Activated T-cell treated with anti-CD3 and anti-CD28 coated beads, Interleukin-2, amount 50 U/mL, for 24 hours (primary cell): ENCODE measurements at places on chromosomes 3 and 15.

DNA sequence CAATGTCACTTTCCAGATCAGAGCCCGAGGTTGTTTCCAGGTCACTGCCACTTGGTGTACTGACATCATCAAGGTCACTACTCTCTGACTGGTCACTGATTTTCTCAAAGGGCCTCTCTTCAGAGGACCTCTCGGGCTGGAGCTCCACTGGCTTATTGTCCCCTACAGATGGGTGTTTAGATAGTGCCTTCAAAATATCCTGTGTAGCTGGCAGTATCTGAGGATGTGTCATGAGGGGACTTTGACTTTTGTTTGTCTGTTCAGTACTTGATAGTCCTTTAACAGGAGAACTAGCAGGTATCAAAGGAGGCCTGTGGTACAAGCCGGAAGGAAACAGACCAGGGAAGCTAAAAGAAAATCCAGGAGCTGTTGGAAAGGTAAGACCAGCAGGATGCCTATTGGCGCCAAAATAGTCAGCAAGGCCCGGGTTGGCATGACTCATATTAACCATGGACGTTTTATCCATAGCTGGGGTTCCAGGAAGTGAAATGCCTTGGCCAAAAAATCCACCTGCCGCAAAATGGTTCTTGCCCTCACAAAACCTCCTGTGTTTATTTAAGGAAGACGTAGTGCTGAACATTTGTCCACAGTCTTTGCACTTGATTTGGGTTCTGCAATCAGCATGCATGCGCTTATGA is 547.3 kb downstream of the MECOM start:
- H3K4me1 ChIP-seq: no peaks in the 10 kb centered on the region
- no peaks in the 10 kb centered on the region for H3K36me3 ChIP-seq
- DNase-seq: no peak

GRCh38 chr15:42184296-42184695 is 23.8 kb downstream of the VPS39 start:
- H3K4me3 ChIP-seq: no peak overlapping the region
- DNase-seq: no peak
- peaks cover 5% of the 10 kb centered on the region for H3K4me1 ChIP-seq

DNA sequence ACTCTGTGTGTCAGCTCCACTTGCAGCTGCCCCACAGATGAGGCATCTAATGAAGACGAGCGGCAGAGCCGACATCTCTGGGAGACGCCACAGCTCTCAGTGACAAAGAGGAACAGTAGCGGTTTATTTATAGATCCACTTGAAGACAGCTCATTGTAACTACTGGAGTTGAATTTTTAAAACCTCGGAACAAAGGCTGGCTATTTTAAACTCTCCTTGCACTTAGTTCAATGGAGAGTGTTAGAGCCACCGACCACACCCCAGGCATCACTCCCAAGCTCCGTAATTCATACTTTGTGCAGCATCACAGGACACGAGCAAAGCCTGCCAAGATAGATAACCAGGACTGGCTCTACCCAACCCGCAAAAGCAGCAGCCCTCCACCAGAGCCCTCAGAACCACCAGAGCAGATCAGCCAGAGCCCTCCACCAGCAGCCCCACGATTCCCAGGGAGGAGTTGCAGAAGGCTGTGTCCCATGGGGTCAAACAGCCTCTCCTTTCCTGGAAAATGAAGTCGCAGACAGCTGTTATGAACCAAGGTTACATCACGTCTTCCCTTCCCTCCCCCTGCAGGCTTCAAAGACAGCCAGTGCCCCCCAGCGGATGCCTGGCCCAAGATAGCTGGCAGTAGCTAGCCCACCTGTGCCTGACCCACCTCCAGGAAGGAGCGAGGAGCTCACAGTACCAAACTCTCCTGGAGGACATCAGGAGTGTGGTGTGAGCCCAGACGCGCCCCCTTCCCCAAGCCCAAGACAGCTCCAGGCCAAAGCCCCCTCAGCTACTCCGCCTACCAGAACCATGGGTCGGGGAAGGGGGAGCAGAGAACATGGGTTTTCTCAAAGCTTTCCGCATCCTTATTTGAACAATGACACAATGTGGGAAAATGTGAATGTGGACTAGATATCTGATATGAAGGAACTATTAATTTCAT is 45.7 kb downstream of the POC1A start:
- H3K27ac ChIP-seq: no peak overlapping the region
- peaks cover 30% of the 10 kb centered on the region for H3K36me3 ChIP-seq
- H3K27me3 ChIP-seq: no peaks in the 10 kb centered on the region
- no peak for DNase-seq
- no peaks in the 10 kb centered on the region for H3K4me1 ChIP-seq

DNA sequence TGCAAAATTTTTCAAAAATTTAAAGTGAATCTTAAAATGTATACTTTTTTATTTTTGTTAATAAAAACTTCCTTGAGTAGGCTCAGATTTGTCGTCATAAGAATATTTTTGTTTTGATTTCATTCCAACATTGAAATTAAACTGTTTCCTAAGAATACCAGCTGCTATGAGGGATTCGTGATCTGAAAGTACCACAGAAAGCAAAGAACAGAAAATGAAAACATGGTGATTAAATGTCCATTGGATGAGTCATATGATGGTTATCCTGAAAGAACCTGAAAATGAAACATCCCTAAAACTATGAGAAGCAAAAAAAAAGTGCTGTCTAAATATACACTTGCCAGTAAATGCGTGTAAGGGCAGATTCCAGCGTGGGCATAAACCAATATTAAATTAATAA is 143.8 kb downstream of the GMNC start:
- no peaks in the 10 kb centered on the region for H3K4me1 ChIP-seq
- DNase-seq: no peak
- H3K36me3 ChIP-seq: no peaks in the 10 kb centered on the region
- H3K4me3 ChIP-seq: no peak overlapping the region
- H3K27me3 ChIP-seq: peaks cover 2% of the 10 kb centered on the region
- H3K27ac ChIP-seq: no peak overlapping the region

GRCh38 chr3:182722907-182723306 is 70.4 kb upstream of the ATP11B start:
- no peak overlapping the region for H3K27ac ChIP-seq
- DNase-seq: no peak
- H3K27me3 ChIP-seq: no peaks in the 10 kb centered on the region
- no peaks in the 10 kb centered on the region for H3K36me3 ChIP-seq
- no peaks in the 10 kb centered on the region for H3K4me1 ChIP-seq
- no peak overlapping the region for H3K4me3 ChIP-seq

DNA sequence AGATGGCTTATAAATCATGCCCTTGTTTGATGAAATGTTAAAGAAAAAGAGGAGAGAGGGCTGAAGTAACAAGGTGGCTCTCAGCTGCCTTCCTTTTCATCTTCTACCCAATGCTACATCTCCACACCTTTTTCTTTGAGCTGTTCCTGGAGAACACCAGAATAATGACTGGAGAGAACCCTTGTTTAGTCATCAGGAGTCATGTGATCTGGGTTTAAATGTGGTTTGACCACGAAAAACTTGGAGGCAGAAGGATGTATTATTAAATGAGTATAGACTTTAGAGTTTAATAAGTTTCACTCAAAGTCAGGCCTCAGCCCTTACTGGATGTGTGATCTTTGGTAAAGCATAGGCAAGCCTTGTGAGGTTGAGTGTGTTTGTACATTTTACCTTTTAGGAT is 230.3 kb upstream of the TBL1XR1 start:
- DNase-seq: no peak
- H3K36me3 ChIP-seq: no peaks in the 10 kb centered on the region
- H3K4me1 ChIP-seq: peaks cover 48% of the 10 kb centered on the region
- peak overlapping the region; percentile 96 for H3K27ac ChIP-seq

DNA sequence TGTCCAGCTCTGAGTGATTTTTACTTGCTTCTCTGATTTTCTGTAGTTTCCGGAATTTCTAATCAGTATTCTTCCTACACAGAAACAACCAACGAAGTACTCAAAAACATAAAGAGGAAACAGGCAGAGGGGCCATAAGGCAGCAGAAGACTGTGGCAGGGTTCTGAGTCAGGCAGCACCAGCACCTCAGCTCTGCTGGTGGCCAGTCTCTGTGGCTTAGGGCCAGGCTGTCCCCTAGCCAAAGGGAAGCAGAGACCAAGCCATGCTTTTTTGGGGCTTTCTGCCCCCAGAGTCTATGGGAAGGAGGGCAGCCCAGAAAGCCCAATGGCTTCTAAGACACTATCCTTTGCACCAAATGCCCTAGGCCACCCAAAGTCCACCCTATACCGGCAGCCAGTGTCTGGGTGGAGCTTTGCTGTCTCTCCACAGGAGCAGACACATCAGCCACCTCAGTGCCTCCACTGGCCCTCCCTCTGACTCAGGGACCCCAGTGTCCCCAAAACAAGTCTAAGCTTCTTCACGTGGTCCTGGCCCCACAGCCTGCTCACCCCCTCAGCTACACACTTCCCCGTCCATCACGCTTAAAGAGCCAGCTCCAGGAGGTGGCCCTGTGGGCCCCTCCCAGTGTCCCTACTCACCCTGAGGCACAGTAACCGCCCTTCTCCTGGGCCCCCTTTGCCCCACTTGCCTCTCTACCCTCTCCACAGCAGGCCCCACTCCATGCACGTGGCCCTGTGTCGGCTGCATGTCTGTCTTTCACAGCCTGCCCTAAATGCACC is 46.2 kb downstream of the CCDC12 start:
- DNase-seq: no peak
- H3K36me3 ChIP-seq: peaks cover 88% of the 10 kb centered on the region
- peak overlapping the region; percentile 55 for H3K27ac ChIP-seq

DNA sequence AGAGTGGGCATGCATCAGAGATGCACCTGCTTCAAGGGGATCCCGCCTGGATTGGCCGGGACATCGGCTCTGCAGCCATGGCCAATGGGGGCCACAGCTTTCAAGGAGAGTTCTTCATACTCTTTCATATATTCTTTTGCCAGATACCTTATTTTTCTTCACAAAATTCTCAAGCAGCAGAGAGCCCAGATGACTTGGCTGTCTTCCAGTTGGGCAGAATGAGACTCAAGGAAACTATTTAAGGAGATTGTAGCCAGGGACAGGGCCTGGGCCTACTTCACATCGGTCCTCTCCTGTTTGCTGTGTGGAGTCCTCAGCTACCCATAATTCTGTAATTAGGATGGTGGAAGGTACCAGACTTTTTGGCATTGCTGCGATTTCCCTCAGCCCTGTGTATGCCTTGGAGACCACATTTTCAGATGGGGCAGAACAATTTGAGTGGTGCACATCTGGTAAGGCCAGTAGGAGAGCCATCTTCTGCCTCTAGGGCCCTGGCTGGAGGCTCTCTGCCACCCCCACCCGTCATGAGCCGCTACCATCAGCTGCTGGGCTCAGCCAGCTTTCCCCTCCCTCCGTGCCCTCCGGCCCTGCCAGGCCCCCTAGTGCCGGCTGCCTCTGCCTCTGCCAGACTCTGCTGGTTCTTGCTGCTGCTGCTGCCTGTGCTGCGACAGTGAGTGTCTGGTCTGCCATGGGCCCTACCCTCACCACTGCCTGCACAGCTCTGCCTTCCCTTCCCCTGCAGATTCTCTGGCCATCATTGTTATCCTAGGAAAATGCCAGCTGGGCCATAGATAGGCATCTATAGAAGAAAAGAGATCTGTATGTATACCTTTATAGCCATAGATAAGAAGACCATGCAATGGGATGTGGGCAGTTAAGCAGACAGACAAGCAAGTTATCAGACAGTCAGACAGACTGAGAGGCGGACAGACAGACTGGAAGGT is 6.7 kb downstream of the PLIN1 start:
- no peaks in the 10 kb centered on the region for H3K27me3 ChIP-seq
- no peak overlapping the region for H3K27ac ChIP-seq
- no peak for DNase-seq
- no peaks in the 10 kb centered on the region for H3K36me3 ChIP-seq
- H3K4me1 ChIP-seq: no peaks in the 10 kb centered on the region

DNA sequence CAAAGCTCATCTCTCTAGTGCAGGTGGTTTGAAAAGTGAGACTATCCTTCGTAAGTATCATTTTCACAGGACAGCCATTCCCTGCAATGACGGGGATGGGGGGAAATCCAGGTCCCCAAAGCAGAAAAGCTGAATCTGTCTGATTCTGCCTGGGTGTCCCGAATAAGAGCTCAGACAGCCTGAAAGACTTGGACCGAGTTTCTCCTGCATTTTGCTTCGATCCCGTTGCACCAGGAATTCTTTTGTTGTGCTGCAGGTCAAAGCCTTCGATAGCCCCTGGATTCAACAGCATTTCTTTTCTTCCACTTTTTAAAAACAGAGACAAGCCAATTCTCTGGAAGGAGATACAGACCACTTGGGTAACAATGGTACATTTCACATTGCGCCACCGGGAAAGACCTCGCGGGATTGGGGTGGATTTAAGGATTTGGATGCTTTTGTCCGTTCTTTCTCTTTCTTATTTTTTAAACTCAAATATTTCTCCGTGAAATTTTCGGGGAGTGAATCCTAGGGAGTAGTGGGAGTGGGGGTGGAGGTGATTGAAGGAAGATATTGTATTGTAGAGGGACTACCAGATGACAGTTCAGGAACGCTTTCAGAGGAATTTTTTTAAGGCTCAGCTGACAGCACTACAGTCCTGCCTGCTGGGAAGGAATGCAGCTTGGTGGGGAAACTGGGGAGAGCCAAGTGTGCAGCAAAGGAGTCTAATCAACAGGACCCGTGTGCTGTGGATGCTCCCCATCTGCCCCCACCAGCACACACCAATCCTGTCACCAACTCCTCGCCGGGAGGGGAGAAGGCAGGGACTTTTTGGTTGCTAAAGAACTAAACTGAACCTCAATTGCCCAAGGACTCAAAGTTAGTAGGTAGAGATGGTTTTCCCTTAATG is 2.6 kb downstream of the SLITRK3 start:
- peaks cover 20% of the 10 kb centered on the region for H3K4me1 ChIP-seq
- DNase-seq: no peak
- peaks cover 75% of the 10 kb centered on the region for H3K27me3 ChIP-seq
- no peak overlapping the region for H3K4me3 ChIP-seq
- no peaks in the 10 kb centered on the region for H3K36me3 ChIP-seq

GRCh38 chr3:128267541-128267940 is 114.3 kb downstream of the EEFSEC start:
- peaks cover 79% of the 10 kb centered on the region for H3K36me3 ChIP-seq
- DNase-seq: no peak
- H3K27ac ChIP-seq: no peak overlapping the region
- H3K4me1 ChIP-seq: no peaks in the 10 kb centered on the region
